Endodermal cell (in vitro differentiated cells): ENCODE measurements at places on chromosomes 4 and X.
A peak's percentile ranks its signal among the peaks of the same experiment; 100 is the strongest.

DNA sequence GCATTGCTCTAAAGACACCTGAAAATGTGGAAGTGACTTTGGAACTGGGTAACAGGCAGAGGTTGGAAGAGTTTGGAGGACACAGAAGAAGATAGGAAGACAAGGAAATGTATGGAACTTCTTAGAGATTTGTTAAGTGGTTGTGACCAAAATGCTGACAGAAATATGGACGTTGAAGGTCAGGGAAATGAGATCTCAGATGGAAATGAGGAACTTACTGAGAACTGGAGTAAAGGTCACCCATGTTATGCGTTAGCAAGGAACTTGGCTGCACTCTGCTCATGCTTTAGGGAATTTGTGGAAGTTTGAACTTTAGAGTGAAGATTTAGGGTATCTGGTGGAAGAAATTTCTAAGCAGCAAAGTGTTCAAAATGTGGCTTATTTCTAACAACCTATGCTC is 99.4 kb downstream of the FAM13A start:
- no peak for DNase-seq

GRCh38 chrX:149568701-149569296 is 18.5 kb downstream of the MAGEA9B start:
- peak; percentile 10 for DNase-seq

- DNase-seq, result no peak
Measured at GRCh38 chr4:45410701-45411210, 684.4 kb upstream of the GNPDA2 start.

- no peak for DNase-seq
Measured at GRCh38 chrX:109812236-109812635, 79.2 kb upstream of the ACSL4 start.

- no peak for DNase-seq
Measured at GRCh38 chrX:123906557-123907316, 46.9 kb downstream of the XIAP start.

DNA sequence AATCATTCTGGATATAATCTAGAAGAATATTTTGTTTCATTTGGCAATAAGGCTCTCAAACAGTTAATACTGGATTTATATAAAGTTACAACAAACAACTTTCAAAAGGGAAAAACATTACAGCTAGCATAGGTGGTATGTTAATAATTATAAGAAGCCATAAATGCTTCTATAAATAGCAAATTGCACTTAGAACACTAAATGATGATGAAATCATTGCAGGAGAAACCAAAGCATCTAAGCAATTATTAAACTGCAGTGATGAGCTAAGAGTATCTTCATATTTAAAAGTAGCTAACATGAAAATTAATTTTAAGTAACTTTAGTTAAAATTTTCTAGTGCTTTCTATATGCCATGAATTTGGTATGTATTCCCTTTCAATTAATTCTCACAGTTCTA is 189.5 kb downstream of the CENPC start:
- DNase-seq, result no peak

DNA sequence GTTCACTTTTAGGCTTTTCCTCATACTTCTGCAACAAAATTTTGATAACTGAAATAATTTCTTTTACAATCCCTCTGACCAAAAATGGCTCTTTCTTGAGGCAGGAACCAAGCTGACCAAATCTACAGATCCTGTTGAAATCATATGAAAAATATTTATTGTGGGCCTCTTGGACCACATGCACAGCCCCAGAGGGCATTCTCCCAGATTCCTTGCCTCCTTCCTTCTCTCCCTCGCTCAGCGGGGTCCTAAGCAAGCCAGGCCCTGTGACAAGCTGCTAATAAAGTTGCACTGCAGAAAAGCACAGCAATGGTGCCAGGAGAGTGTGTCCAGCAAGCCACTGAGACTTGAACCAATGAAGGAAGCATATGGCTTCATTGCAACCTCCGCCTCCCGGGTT is 40.7 kb downstream of the PRDM5 start:
- no peak for DNase-seq

- DNase-seq, result no peak
Measured at GRCh38 chr4:126318376-126318775, 1003.6 kb downstream of the FAT4 start.

DNA sequence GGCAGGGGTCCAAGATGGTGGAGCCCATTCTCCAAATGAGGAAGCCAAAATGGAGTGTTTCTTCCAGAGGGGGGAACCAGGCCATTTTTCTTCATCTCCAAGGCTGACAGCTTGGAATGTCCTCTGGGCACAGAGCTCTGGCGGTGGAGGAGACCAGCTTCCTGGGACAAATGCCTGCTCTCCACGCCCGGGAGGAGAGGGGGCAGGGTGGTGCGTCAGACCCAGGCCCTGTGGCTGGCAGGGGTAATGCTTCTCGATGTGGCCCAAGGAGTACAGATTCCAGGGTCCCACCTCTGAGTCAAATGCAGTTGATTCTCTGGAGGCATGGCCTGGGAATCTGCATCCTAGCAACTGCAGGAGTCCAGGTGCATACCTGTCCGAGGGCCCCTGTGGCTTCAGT is 44.6 kb upstream of the ADRA2C start:
- no peak for DNase-seq
